ENCODE measurements at places on chromosomes 16 and 17. TPM values are rescaled to one million over a fixed set of nuclear protein-coding genes. Genes with fewer than 3 reads are reported as not detected.

DNA sequence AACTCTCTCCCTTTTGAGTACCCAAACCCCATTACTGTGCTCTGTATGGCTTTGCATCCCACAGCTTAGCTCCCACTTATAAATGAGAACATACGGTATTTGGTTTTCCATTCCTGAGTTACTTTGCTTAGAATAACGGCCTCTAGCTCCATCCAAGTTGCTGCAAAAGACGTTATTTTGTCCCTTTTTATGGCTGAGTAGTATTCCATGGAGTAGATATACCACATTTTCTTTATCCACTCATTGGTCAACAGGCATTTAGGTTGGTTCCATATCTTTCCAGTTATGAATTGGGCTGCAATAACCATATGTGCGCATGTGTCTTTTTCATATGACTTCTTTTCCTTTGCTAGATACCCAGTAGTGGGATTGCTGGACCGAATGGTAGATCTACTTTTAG is 19.9 kb upstream of the SYT17 start:
- DNase-seq, result no peak

Gene CWC25
- total RNA-seq, result 9.9 TPM

Gene SMIM36
- not detected for total RNA-seq

- DNase-seq, result no peak
These were observed 45.7 kb upstream of the MRC2 start for GRCh38 chr17:62581764-62582163.

- no peak for DNase-seq
These were observed 47.1 kb upstream of the SDK2 start for GRCh38 chr17:73691321-73691766.
